Activated CD4-positive, alpha-beta memory T cell treated with anti-CD3 and anti-CD28 coated beads for 36 hours (primary cell): ENCODE measurements at places on chromosomes 4 and X.

- DNase-seq = no peak
Observed at GRCh38 chr4:117660668-117661067, 373.6 kb upstream of the NDST3 start.

- no peak for DNase-seq
Observed at GRCh38 chrX:108088511-108088910, 2.8 kb downstream of the PSMD10 start.

GRCh38 chr4:121655320-121656268 lies 41.2 kb downstream of the ANXA5 start:
- DNase-seq = no peak

DNA sequence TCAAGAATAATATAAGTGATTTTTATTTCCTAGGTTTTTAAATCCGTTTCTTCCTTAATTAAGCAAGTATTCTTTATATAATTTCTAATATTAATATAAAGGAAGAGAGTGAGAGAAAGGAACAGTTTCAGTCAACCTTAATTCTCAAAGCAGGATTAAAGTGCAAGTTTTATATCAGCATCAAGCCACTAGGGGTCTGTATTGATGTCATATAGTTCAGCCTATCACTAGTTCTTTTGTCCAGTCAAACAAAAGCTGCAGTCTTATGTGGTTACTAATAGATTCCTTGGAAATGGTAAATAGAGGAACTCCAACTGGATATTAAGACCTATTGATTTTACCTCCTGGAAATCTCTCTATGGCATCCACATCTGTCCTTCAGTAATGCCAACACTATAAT lies 82.0 kb downstream of the NAP1L3 start:
- no peak for DNase-seq

DNA sequence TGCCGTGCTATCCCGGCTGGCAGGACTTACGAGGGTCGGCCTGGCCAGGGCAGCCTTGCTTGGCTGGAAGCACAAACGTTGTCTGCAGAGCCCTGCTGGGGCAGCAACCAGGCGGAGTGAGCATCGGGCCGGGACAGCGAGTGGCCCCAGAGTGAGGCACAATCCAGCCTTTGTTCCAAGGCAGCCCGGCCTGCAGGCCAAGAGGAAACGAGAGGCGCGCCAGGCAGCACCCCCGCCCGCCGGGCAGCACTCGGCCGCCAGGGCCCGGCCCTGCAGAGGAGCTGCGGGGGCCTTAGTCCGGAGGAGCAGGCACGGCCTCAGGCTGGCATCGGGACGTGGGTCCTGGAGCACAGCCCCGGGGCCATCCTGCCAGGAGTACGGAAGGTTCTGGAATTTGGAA lies 24.1 kb downstream of the FGFRL1 start:
- DNase-seq = no peak

GRCh38 chr4:26723216-26723615 lies 137.4 kb upstream of the STIM2 start:
- DNase-seq = peak; percentile 15

DNA sequence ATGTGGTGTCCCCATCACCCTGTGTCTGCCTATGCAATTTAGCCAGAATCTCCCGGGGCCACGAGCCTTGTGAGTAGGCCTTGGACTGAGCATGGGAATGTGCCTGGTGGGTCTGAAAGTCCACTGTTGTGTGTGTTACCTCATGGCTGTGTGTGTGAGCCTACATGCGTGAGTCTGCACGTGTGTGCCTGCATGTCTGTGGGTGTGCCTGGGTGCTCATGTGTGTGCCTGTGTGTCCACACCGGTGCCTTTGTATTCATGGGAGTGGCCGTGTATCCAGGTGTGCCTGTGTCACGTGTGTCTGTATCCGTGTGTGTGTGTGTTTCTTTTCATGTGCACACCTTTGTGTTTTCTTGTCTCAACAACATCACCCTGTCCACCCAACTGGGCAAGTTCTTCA lies 14.2 kb downstream of the ATP5ME start:
- DNase-seq = no peak
